ENCODE measurements at places on chromosomes 6 and 20.
A peak's percentile ranks its signal among the peaks of the same experiment; 100 is the strongest.

DNA sequence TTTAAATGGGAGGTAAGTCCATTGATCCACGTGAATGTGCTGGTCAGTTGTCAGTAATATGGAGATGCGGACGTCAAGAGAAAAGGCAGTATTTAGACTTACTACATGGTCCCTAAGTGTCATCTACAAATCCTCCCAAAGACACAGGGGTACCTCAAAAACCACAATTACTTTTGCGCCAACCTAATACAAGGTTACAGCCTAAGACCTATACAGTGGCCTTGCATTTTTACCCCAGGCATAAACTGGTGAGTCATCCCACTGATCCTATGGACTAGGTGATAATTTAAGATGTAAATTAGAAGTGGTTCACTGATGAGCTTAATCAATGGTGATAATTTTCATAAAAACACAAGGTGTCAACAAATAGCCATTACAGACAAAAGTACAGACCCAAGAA is 141.0 kb downstream of the NFATC2 start:
- no peak for DNase-seq

DNA sequence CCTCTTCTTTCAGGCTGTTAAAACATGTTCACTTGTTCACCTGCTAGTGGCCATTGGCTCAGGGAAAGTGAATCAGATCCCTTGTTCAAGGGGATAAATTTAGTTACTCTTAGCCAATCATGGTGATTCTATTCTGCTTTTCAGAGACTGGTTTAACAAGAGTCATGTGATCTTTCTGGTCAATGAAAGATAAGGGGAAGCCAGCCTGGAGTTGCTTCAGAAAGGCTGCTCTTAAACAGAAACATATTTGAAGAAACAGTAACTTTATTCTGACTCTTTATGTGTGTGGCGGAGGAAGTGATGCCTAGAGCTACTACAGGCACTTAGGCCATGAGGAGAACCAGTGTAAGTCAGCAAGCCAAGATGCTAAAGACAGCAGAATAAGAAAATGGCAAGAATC is 28.1 kb upstream of the AHI1 start:
- DNase-seq, result no peak

DNA sequence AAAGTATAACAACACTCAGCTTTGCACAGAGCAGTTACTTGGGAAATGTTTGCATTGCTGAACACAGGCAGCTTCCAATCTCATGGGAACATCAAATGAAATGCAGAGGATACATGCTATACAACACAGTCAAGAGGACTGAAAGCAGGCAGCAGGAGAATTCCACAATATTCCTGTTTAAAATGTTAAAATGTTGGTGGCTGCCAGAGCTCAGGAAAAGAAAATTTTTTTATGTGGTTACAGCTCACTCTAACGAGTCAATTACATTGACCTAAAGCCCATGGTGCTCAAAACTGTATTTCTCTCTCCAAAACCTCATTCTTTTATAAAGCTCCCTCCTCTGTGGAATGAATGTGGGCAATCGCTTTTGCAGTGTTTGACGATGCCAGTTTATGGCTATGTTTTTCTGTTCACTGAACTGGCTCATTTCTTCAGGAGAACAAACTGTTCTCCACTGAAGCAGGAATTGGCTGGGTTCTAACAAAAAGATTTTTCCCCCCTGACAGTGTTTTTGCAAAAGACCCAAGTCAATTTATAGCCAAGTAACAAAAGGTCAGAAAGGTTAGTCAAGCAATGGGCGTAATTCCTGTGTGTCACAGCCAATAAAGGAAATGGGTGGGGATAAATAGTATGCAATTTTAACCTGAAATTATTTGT is 69.0 kb downstream of the ZHX3 start:
- no peak for DNase-seq

DNA sequence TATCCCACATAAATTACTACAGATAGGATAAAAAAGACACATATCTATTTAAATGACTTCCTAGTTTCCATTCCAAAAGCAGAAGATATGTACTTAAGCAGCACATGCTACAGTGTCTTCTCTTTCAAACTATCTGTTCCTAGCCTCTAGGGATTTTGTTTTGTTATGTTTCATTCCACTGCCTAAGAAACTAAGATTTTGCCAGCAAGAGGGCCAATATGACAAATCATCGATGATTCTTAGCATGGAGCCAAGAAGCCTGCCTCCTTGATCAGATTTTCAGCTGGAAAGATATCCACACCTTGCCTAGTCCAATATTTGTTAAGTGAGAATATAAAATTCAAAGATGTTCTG is 7.0 kb downstream of the SNX5 start:
- no peak for DNase-seq

- no peak for DNase-seq
These were observed 357.9 kb downstream of the FARS2 start for GRCh38 chr6:5619249-5619648.

- DNase-seq, result no peak
These were observed 20.3 kb upstream of the ZNF831 start for GRCh38 chr20:59143326-59143725.

DNA sequence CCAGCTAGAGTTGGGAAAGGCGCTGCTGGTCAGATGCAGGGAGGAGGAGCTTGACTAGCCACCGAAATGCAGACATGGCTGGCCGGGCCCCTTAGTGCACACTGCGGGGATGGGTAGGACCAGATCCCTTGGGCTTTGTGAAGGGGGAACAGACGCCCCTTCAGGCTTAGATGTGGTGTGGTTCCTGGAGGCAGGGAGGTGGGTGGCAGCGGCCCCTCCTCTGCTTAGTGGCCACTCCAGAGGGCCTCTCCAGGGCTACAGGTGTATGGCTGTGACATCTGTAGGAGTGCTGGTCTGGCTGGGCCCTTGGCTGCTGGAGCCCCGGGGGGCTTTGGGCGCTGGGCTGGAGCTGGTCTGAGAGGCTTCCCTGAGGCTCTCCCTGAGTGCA is 5.9 kb downstream of the CCND3 start:
- no peak for DNase-seq

GRCh38 chr20:59525500-59526241 is 78.7 kb upstream of the PHACTR3 start:
- peak; percentile 50 for DNase-seq

- no peak for DNase-seq
These were observed 238.1 kb upstream of the TAB2 start for GRCh38 chr6:149079456-149079855.

DNA sequence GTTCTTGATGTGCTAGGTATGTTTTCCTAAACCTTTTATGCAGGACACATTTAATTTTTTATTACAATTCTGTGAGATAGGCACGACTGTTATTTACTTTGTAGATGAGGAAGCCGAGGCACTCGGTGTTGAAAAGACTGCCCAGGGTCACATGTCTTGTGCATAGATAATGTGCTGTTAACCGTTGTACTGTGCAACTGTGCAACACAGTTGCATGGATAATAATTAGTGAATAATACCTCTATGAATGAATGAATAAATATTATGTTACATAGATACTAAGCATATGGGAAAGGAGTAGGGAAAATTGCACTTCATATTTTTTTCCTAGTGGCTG is 60.3 kb upstream of the DEK start:
- no peak for DNase-seq

DNA sequence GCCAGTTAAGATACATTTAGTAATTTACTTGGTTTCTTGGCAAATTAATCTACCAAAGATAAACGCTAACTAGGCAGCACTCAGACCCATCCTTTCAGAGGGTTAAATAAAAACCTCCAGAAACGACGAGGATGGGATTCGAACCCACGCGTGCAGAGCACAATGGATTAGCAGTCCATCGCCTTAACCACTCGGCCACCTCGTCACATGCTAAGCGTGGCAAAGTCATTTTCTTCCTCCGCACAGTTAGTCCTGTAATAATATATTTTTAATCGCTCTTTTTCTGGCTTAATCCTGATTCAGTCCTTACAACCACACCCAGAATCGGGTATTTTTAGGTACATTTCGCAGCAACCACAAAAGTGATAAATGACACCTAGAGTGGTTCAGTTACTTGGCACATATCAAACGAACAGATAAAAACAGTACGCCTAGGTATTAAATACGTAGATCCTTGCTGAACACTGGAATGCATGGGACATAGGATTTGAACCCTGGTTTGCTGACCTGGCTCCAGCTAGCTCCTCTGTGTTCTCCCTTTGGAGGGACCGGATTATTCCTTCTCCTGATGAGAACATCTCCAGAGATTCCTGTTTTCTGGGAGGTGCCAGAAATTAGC is 71.6 kb downstream of the GPX5 start:
- peak; percentile 56 for DNase-seq

DNA sequence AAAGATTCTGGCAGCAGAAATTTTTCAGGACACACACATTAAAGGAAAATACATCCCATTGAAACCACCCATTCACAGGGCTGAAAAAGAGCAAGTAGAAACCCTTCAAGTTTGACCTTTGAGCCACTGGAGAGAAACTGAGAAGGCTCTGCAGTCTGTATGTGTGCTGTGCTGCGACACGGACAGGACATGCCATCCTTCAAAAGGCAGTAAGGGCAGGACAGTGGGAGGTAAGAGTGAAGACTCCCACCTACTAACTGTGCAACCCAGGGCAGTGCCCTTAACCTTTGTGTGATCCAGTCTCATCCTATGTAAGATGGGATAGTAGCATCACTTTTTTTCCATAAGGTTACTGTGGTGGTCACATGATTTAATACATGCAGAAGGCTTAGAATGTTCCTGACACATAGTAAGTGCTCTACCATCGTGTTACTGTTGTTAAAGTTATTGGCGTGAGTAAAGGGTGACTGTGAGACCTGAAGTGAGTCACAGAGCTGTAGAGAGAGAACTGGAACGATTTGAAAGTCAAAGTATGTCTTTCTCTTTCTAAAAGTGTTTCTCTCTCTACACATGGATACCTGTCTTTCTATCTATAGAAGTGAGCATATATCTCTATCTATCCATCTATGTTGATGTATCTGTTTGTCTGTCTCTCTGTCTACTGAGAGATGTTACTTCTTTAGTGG is 153.7 kb upstream of the OLIG3 start:
- DNase-seq, result peak; percentile 6

- no peak for DNase-seq
These were observed 40.4 kb downstream of the FRMD1 start for GRCh38 chr6:168038576-168039140.

GRCh38 chr6:34549026-34549803 is 6.9 kb downstream of the SPDEF start:
- DNase-seq, result no peak

DNA sequence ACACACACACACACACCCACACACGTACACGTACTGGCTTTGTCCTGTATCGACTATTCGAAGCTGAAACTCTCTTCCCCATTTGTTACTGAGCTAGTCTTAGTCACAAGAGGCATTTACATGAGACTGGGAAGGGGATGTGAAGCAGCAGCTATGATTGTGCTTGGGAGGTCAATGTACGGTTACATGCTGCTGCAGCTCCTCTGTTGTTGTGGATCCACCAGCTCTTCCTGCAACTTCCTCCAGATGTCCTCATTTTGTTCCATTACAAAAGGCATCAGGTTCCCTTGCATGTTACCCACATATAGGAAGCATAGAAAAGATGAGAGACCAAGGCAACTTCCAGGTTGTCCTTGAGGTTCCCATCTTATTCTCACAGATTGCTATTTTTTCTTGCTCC is 612.4 kb upstream of the IMPG1 start:
- DNase-seq, result peak; percentile 22

GRCh38 chr20:58908941-58909340 is 56.4 kb downstream of the GNAS start:
- no peak for DNase-seq

GRCh38 chr6:22513667-22514066 is 55.7 kb upstream of the HDGFL1 start:
- DNase-seq, result no peak

DNA sequence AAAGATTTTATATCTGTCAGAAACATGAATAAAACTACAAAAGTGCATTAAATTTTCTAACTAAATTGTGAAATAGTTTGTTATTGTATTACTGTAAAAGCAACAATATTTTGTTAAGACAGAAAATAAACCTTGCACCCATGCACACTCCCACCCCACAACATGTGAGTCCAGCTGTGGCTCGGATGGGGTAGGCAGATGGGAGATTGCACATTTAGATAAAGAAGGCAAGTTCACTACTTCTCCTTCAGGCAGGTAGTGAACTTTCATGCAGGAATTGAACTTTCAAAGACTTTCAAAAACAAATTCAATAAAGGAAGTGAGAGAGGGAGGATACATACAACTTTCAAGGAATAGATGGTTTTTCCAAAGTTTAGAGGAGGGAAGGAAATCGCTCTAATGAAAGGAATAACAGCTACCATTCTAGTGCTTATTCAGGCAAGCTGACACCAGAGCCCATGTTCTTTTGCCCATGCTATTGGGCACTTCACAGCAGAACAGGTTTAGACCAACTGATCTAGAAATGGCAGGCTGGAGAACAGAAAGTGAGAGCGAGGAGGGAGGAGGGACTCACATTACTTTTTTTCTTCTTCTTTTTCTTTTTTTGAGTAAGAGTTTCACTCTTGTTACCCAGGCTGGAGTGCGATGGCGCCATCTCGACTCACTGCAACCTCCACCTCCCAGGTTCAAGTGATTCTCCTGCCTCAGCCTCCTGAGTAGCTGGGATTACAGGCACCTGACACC is 28.5 kb downstream of the SF3B5 start:
- no peak for DNase-seq

DNA sequence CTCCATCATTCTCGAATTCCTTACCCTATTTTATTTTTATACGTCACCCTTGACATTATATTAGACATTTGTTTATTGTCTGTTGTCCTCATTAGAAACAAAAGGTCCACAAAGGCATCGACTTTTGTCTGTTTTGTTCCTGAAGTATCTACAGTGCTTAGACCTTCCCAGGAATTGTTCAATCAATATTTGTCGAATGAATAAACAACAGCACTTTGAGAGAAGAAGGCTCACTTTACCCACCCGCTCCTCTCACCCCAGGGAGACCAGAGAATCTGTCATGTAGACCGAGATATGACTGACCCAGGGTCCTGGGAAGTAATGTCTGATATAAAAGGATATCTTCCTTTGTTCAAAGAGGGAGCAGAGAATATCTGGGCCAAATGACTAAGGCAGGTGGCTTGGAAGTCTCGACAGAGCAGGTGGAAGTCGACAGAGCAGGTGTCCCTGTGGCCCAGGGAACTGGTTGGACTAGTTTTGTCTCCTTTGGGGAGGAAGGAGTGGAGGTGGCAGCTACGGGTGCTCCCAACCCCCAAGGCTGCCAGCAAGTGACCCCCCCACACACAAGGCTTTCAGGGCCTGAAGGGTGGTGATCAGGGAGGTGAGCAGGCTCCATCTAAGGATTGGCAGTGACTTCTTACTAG is 14.8 kb upstream of the CHMP4B start:
- DNase-seq, result no peak

DNA sequence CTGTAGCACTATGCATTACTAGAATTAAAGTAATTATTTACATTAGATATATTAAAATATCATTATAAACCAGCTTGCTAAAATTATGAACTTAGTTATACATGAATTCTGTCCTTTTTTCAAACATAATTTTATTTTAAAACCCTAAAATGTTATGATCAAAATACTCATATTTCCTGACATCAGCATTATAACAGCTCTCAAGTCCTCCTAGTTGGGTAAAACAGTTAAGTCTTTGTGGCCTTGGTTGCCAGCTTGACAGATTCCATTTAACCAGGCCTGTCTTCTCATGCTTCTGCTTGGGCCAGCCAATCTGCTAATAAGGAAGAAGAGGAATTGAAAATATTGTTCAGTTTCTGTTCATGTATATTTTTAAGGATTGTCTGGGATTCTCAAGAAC is 147.9 kb upstream of the SLC35B3 start:
- no peak for DNase-seq
